Islet precursor cell (in vitro differentiated cells): ENCODE measurements at places on chromosomes 4 and X.

GRCh38 chrX:153158319-153158718, 20.8 kb upstream of the MAGEA1 start:
- DNase-seq: no peak

- DNase-seq: peak; percentile 18
Measured at GRCh38 chr4:5366421-5366820, 315.1 kb downstream of the STK32B start.

GRCh38 chrX:15882704-15883539, 28.3 kb upstream of the AP1S2 start:
- DNase-seq: peak; percentile 76

DNA sequence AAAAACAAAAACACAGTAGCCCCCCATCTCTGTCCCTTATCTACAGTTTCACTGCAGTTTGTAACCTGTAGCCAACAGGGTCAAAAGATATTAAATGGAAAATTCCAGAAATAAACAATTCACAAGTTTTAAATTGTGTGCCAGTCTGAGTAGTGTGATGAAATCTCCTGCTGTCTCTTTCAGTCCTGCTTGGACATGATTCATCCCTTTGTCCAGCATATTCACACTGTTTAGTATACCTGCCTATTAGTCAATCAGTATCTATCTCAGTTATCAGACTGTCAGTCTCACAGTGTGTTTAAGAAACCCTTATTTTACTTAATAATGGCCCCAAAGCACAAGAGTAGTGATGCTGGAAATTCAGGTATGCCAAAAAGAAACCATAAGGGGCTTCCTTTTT, 21.9 kb downstream of the CNOT6L start:
- DNase-seq: no peak

DNA sequence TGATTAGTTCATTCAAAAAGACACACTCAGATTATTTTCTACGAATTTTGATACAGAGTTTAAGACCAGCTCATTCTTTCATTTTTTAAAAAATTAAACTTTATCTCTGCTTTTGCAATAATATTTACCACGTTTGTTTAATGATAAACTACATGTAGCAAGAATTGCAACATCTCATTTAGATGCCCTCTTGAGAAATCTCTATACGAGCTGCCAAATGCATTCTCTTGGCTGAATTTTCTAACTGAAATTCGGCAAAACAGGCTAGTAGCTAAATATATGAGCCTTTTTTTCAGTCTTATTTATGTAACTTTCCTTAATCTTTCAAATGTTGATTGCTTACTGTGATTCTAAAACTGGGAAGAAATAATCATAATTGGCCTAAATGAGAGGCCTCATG, 2.1 kb upstream of the GC start:
- DNase-seq: no peak
